Neural crest cell (in vitro differentiated cells): ENCODE measurements at places on chromosomes 1 and 21.

GRCh38 chr1:54577612-54578011, 29.6 kb downstream of the ACOT11 start:
- no peak for DNase-seq

DNA sequence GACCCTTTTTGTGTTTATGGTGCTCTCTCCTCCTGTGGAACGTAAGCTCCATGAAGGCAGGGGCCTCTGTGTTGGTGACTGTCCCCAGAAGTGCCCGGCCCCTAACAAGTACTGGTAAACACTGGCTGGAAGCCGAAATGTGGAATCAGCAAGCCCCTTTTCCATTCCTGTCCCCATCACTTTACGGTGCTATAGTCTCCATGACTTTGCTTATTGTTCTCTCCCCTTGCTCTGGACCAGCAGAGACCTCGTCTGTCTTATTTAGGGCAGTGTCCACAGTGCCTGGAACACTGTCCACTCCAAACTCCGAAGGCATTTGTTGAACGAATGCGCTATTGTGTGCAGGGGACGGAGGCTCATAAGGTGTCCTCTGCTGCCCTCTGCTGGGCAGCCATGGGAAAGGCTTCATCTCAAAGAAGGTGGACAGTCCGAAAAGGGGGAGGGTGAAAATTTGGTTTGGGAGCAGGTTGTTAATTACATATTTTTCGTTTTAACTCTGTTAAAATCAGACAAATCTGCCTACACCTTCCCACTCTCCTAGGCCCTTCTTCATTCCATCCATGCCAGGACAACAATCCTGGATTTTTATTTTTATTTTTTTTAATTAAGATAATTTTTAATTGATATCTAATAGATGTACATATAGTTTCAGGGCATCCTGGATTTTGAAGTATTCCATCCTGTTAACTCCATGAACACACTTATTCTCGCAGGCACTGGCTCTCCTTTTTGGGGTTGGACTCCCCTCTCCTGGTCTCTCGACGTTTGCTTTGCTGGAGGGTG, 115.6 kb downstream of the PGBD5 start:
- peak; percentile 72 for DNase-seq

- no peak for DNase-seq
Observed at GRCh38 chr1:218671573-218671972, 326.4 kb downstream of the TGFB2 start.

DNA sequence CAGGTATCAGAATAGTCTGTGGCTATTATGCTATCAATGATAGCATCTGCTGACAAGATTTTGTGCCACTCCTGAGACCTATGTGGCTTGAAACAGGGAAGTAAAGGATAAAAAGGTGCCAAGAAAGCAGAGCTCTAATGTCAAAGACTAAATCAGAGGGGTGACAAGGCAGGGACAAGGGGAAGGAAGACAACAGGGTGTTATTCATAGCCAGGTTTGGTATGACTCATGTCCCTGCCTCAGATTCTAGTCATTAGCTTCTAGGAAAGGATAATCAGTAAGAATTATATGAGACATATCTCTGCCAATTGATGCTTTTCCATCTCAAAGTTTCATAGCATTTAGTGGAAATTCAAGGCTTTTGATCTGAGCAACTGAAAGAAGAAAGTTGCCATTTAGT, 31.8 kb upstream of the PLD5 start:
- no peak for DNase-seq

GRCh38 chr1:66302815-66303214, 231.1 kb upstream of the SGIP1 start:
- no peak for DNase-seq

DNA sequence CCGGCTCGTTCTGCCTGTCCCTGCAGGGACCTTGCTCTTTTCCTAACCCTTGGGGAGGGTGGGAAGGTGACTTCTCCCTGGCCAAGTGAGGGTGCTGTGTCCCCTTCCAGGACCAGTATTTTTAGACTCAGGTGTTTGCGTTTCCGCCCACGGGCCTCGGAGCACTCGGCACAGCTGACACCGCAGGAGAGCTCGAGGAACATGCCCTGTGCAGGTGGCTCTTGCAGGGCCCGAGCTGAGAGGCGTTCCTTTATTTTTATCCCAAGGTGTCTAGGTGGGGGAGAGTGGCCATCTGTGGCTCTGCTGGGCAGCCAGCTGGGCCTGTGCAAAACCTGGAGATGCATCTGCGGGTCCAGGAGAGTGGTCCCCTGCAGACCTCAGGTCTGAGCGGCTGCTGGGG, 16.0 kb downstream of the PLCH2 start:
- DNase-seq = no peak

DNA sequence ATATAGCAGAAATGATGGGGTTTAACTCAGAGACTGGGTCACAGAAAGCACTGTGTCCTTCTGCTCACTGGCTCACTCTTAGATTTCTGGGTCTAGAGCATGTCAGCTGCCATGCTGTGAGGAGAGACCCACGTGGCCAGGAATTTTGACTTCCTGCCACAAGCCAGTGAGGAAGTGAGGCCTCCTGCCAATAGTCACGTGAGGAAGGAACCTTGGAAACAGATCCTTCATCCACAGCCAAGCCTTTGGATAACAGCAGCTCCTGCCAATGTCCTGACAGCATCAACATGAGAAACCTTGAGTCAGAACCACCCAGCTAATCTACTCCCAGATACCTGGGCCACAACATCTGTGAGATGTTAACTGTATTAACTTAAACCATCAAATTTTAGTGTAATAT, 114.5 kb upstream of the PLPPR5 start:
- DNase-seq = no peak

DNA sequence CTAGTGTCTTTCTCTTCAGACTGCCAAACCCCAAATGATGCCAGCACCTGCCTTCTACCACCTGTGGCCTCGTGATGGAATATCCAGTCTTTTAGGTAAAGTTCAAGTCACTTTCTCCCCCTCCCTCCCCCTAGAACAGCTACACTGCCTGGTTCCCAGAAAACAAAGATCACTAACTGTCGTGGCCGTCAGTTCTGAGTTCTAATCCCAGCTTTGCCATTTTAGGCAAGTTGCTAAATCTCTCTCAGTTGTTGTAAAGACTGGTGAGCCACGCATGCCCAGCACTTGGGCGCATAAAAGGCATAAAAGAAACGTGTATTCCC, 648 bp upstream of the TRAPPC3 start:
- no peak for DNase-seq

DNA sequence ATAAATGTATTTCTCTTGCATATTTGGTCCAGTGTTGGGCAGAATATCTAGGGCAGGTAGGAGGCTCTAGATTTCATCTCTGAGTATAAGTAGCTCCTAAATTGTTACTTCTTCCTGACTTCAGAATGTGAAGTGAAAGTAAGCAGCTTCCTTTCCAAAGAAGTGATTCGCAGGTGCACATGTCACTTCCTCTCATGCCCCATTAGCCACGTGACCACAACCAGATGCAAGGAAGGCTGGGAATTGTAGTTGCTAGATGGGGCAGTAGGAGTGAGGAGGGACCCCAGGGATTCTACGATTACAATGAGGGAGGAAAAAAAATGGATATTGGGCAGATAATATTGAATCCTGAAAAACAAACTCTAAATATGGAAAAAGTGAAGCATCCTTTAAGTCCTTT, 113.2 kb upstream of the CYYR1 start:
- DNase-seq = no peak

DNA sequence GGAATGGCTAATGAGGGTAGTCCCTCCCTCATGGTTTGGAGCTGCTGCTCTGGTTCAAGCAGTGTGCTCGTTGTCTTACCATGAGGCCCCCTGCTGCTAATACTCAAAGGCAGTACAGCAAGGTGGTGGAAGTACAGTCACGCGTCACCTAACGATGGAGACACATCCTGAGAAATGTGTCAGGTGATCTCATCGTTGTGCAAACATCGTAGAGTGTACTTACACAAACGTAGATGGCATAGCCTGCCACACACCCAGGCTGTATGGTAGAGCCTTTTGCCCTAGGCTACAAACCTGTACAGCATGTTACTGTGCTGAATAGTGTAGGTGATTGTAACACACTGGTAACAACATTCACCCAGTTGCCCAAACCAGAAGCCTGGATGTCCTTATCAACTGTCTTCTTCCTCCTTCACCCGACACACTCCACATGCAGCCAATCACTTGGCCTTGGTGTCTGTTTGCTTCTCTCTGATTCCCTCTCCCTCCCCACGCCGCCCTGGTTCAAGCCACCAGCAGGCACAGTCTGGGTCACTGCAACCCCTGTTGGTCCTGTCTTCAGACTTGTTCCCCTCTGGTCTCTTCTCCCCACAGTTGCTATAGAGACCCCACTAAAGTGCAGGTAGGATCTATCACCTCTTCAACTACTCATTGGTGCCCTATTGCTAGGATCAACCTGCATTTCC, 6.0 kb upstream of the KCNA2 start:
- DNase-seq = no peak

- DNase-seq = no peak
Observed at GRCh38 chr1:107477233-107477632, 336.4 kb downstream of the NTNG1 start.

DNA sequence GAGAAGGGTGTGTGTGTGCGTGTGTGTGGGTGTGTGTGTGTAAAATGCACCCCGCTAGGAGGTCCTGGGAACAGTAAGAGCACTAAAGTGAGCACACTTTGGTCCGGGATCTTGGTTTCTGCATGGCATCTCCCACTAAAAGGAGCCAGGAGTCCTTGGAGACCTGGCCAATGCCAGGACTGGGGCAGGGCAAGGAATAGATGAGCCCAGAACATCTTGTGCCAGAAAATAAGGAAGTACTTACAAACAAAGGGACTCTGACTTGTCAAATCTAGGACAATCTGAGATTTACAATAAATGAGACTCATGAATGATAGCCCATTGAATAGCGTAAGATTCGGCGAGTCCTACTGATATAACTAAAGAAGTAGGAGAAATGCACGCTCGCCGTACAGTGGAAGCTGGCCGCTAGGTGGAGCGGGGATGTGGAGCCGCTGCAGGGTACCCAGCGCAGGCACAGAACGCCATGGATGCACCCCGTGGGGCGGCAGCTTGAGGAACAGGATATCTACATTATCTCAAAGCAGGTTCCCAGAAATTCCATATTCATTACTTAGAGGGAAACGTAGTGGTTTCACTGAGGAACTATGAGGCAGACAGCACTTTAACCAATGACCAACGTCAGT, 7.1 kb downstream of the SLC37A1 start:
- peak; percentile 36 for DNase-seq

DNA sequence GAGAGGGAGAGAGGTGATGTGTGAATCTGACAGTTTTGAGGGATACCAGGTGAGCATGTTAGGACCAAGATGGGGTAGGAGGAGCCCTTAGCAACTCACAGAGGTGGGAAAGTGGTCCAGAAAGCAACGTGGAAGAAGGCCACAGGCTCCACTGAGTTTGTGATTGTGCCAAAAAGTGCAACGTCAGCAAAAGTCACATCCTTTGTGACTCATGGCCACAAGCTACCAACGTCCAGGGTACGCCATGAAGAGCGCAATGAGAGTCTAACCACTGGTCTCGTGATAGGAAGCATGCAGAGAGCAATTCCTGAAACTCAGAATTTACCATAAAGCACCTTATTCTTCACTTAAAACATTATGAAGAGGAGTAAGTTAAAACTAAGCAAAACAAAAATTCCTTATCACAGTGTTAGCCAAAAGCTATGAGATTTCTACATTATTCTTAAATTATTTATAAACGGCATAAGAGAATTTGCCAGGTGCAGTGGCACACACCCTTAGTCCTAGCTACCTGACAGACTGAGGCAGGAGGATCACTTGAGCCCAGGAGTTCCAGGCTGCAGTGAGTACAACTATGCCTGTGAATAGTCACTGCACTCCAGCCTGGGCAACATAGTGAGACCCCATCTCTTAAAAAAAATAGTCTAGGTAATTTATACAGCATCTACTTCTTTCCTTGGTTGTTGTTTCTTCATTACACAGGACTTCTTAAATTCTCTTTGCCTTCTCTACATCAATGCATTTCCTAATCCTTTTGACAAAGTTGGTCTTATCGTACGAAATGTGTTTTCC, 55.2 kb downstream of the COLGALT2 start:
- no peak for DNase-seq

DNA sequence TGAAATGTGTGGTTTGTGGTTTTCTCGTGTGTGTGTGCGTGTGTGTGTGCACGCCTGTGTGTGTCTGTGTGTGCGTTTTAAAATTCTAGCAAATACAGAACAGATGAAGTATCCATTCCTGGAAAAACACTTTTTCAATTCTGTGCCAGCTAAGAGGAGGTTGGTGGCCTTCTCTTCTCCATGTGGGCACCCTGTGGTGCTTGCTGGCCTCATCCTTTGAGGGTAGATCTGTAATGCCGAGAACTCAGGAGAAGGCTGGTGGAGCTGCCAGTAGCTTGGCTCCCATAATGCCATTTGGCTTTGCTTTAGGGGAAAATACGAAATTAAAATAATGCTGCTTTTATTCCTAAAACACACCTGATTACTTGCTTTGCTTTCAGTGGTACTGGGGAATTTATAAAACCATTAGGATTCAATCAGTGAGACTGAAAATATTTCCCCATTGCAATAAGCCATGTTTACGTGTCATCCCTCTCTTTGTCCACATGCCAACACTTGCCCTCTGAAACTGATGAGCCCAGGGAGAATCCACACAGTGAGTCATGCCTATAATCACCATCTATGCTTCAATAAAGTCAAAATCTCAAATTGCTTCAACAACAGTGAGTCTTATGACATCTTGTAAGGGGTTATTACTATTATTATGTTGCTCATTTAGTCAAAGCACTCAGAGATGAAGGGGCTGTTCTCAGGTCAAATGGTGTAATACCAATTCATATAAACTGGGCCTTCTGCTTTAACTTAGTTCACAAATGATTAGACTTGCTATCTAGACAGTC, 39.2 kb downstream of the ABCA4 start:
- no peak for DNase-seq

DNA sequence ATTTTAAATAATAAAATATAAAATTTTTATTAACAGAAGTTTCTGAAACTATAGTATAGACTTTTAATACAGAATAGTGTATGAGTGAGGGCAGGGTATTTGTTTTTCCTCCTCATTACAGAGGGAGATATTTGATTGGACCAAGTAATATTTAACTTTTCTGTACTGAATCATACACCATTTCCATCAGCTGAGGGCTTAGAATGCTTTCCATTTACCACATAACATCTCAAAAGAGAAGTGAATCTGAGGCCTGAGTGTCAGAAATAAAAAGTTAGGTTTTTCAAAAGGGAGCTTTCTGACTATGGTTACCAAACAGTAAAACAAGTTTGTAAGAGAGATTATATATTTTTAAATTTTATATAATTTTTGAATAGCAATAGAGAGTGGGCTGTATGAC, 29.5 kb downstream of the TLCD4 start:
- no peak for DNase-seq

DNA sequence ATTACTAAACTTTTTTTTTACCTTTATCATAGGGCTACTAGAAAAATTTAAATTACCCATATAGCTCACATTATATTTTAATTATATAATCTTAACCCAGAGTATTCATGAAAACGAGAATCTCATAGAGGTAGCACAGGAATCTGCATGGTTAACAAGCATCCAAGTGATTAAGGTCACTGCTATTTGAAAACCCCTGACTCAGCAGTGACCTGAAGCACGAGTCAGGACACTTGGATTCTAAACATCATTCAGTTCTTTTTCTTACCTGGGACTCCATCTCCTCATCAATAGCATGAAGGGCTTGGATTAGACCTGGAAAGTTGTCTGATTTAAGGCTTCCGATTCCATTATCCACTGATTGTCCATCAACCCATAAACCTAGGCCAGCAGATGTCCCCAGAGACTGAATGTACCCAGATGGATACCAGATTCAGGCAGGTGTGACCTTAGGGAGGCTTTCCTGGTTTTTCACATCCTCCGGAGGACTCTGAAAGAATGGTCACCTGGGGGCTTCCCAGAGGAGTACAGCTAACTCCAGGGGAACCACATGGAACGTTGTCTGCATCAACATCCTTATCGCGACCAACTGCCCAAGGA, 174.3 kb downstream of the SETD4 start:
- no peak for DNase-seq
